ENCODE measurements at places on chromosomes 16 and 17.

DNA sequence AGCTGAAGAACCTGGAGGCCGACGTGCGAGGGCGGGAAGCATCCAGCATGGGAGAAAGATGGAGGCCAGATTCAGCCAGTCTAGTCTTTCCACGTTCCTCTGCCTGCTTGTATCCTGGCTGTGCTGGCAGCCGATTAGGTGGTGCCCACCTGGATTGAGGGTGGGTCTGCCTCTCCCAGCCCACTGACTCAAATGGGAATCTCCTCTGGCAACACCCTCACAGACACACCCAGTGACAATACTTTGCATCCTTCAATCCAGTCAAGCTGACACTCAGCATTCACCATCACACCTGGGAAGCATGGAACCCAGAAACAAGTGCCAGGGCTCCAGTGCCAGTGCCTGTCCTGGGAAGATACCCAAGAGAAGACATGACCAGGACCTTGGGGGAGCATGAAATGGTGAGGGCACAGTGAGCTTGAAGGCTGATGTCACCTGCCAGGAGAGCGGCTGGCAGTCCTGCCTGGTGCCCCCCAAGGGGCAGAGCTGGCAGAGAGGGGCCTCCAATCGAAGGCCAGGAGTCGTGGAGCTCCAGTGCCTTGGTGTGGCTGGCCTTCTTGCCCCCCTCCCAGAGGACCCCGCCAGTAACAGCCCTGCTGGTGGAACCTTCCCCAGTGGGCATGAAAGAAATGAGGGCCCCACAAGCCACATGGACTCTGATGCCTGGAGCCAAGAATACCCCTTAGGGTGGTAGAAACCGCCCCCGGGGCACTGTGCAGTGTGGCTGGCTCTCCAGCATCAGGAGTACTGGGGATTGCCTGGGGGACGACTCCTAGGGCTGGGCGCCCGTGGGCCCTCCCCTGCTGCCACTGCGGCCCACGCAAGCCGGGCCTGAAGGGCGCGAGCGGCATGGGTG, 643 bp upstream of the NPB start:
- DNase-seq = no peak

- peak; percentile 33 for DNase-seq
These were observed 1.1 kb upstream of the HAPSTR1 start for GRCh38 chr16:9090101-9090959.

GRCh38 chr17:63082273-63082861, 116.3 kb downstream of the TANC2 start:
- no peak for DNase-seq

DNA sequence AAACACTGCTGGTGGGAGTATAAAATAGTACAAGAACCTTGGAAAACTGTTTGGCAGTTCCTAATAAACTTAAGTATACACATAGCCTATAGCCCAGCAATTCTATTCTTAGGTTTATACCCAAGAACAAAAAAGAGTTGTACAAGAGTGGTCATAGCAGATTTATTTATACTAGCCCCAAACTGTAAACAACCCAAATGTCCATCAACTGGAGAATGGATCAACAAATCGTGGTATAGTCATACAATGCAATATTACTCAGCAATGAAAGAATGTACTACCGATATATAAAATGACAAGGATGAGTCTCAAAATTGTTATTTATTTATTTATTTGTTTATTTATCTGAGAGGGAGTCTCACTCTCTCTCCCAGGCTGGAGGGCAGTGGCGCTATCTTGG, 23.1 kb downstream of the GNGT2 start:
- no peak for DNase-seq

DNA sequence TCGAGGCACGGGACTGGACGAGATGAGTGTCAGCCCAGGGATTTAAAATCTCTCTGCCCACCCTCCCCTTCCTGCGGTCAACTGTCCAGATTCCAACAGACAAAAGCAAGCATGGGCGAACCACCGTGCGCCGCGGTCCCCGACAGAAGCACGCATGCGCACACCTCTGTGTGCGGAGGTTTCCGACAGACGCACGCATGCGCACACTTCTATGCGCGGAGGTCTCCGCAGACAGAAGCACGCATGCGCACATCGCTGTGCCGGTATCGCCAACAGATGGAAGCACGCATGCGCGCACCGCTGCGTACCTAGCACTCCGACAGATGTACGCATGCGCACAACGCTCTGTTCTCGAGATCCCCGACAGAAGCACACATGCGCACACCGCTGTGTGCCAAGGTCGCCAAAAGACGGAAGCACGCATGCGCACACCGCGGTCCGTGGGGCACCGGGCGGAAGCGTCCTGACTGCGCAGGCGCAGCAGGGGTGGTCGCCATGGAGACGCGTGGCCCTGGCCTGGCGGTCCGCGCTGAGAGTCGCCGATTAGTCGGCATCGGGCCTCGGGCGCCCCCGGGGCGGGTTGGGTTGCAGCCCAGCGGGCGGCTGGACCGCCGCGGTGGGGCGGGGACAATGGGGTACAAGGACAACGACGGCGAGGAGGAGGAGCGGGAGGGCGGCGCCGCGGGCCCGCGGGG, 57.4 kb upstream of the RPH3AL start:
- peak; percentile 98 for DNase-seq

- DNase-seq = peak; percentile 50
These were observed 38.2 kb downstream of the HOXB1 start for GRCh38 chr17:48492401-48493298.

DNA sequence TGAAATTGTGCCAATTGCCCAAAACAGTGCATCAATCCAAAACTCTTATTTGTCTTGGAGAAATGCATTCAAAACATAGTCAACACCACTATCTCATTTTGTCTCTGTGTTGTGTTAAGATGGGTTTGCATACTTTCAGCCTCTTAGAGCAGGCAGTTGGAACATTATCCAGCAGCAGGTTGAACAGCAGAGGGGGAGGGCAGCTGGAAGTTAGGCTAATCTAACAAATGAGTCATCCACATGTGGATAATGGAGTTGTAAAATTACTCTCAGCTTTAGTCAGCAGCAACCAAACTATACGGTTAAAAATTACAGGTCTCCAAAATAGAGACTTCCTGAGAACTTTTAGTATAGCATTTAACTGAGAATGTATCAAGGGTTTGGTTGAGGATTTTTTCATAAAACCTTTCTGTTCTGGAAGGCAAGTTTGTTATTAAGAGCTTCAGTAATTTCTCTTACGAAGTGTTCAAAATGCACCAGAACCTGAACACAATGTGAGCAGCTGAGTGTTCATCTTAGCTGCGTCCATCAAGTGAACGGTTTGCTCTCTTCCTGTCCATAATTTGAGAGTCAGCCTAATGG, 46.3 kb downstream of the PRKCA start:
- DNase-seq = no peak

GRCh38 chr16:50284131-50284911, 18.0 kb downstream of the ADCY7 start:
- no peak for DNase-seq

DNA sequence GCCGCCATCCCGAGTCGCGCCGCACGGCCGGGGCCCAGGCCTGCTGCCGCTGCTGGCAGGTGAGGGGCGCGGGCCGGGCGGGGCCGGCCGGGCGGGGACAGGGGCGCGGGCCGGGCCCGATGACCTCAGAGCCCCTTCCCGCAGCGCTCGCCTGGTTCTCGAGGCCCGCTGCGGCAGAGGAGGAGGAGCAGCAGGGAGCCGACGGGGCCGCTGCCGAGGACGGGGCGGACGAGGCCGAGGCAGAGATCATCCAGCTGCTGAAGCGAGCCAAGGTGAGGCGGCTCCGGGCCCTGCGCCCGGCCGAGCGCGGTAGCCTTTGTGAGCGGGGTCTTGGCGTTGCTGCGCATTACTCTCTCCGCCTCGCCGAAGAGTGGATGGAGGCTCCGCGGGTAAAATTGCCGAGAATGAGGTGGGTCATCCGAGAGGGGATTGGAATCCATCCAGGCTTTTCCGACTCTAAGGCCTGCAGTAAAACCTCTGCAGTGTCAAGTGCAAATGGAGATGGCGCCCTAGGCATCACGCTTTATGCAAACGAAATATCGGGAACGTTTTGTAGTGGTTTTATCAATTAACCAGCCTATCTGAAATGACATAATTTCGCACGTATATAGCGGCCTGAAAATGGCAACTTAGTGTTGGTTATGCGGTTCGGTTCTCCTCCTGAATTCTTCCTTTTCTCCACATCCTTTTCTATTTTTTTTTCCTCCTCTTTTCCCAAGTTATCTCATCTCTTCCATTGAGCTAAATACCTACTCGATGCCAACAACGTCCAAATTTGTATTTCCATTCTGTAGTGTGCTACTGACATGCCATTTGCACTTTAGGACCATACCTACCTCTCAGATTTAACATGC, 577 bp downstream of the TTC19 start:
- DNase-seq = no peak

DNA sequence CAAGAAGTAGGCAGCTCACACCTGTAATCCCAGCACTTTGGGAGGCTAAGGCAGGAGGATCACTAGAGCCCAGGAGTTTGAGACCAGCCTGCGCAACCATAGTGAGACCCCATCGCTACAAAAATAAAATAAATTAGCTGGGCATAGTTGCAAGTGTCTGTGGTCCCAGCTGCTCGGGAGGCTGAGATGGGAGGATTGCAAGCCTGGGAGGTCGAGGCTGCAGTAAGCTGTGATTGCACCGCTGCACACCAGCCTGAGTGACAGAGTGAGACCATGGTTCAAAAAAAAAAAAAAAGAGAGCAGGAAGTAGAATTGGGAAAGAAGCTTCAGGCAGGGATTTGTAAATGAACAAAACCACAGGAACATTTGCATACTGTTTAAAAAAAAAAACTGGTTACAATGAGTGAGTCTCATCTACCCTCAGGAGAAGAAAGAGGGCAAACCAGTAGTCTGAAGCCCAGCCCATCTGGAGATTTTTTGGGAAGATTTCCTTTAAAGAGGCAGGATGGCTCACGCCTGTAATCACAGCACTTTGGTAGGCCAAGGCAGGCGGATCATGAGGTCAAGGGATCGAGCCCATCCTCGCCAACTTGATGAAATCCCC, 7.9 kb downstream of the MPV17L start:
- no peak for DNase-seq

GRCh38 chr16:56475201-56475600, 23.8 kb downstream of the OGFOD1 start:
- DNase-seq = no peak

- no peak for DNase-seq
These were observed 8.5 kb downstream of the PRMT7 start for GRCh38 chr16:68319185-68319908.
